GM06990 (cell line): ENCODE measurements at places on chromosomes 7 and 10.

DNA sequence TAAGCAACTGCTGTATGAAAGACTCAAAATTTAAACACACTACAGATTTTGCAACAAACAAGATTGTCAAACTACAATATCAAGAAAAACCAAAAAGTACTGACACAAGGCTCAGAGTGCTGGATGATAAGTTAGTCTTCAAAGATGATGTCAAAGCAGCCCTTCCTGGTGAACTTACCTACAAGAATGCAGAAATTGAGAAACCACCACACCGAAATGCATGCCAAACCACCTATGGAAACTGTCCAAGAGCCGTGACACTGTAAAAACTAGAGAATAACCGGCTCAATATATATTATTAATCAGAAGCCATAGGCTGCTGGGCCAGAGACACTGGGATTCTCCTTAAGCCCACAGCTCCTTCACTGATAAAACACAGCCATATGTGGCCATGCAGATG, 25.3 kb downstream of the DENND11 start:
- DNase-seq: no peak

DNA sequence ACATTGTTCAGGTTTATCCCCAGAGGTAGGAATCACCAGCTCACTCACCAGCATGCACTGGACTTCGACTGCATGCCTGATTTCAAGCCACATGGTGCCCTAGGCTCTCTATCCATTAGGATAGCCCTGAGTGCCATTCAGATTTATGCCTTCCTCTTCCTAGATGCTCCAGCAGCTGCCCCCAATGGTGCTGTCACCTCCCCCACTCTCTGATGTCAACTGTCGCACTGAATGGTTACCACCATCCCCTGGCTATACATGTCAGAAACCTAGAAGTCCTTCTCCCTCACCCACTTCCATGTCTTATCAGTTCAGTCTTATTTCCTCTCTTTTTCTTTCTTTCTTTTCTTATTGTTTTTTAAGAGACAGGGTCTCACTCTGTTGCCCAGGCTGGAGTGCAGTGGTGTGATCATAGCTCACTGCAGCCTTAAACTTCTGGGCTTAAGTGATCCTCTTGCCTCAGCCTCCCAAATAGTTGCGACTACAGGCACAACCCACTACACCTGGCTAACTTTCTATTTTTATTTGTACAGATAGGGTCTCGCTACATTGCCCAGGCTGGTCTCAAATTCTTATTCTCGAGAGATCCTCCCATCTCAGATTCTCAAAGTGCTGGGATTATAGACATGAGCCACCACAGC, 2.9 kb downstream of the SFXN4 start:
- DNase-seq: no peak

GRCh38 chr10:45550903-45551786, 121.4 kb downstream of the ZFAND4 start:
- no peak for DNase-seq

DNA sequence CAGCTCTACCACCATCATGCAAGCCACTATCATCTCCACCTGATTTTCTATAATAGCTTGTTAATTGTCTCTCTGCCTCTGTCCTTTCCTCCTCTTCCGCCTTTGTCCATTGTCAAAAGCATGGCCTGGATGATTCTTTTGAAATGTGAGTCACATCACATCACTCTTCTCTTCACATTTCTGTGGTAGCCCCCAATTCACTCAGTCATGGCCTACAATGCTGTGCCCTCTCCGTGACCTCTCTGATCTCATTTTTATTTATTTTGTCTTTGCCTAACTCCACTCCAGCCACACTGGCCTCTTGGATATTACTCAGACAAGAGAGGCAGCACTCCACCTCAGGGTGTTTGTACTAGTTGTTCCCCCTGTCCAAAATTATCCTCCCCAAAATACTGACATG, 4.9 kb upstream of the ABCB4 start:
- DNase-seq: no peak

GRCh38 chr7:130293521-130293920, 560 bp downstream of the CPA4 start:
- DNase-seq: no peak

GRCh38 chr10:13038391-13038790, 36.9 kb upstream of the CCDC3 start:
- no peak for DNase-seq

- no peak for DNase-seq
Observed at GRCh38 chr7:52074071-52074470, 757.5 kb upstream of the COBL start.
